ENCODE measurements at places on chromosomes 12 and 14.
A peak's percentile ranks its signal among the peaks of the same experiment; 100 is the strongest.

- DNase-seq: peak; percentile 57
These were observed 227.7 kb downstream of the NOVA1 start for GRCh38 chr14:26370115-26370514.

DNA sequence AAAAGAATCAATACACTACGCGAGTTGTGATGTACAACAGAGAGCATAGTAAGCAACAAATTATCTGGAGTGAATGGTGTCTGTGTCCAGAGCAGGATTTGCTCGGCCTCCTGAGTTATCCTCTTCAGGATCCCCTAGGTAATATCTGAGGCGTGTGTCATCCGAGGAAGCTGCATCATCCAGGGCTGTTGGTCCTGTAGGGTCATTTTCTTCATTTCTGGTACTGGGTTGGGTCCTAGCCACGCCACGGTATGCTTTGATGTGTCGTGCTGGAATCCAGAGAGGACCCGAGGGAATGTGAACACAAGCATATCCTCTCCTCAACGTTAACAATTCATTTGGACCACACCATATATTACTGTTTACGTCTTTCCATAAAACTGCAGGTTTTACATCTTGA is 19.0 kb upstream of the CLEC4E start:
- DNase-seq: no peak

GRCh38 chr12:57826966-57827365 is 8.4 kb upstream of the AVIL start:
- DNase-seq: no peak

DNA sequence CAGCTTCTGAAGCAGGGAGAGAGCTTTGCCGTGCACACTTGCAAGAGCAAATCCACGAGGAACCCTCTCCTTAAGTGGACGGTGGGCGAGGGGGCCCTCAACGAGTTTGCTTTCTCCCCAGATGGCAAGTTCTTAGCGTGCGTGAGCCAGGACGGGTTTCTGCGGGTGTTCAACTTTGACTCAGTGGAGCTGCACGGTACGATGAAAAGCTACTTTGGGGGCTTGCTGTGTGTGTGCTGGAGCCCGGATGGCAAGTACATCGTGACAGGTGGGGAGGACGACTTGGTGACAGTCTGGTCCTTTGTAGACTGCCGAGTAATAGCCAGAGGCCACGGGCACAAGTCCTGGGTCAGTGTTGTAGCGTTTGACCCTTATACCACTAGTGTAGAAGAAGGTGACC is 69.0 kb downstream of the WDR20 start:
- no peak for DNase-seq

DNA sequence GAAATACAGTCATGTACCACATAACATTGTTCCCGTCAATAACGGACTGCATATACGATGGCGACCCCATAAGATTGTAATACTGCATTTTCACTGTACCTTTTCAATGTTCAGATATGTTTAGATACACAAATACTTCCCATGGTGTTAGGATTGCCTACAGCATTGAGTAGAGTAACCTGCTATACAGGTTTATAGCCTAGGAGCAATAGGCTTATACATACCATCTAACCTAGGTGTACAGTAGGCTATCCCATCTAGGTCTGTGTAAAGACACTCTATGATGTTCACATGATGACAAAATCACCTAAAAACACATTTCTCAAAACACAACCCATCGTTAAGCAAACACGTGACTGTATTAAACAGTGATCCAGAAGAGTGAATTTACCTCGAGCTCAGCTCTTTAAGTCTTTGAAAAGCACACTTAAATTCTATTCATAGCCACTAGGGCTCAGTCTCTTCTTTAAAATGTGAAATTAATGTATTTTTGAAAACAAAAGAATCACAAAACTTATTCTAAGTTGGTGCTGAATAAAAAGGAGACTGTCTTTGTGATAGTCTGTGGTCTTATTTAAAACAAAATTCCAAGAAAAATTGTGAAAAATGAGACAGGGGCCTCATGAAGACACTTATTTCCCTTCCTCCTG is 239.1 kb upstream of the ARID2 start:
- DNase-seq: no peak

DNA sequence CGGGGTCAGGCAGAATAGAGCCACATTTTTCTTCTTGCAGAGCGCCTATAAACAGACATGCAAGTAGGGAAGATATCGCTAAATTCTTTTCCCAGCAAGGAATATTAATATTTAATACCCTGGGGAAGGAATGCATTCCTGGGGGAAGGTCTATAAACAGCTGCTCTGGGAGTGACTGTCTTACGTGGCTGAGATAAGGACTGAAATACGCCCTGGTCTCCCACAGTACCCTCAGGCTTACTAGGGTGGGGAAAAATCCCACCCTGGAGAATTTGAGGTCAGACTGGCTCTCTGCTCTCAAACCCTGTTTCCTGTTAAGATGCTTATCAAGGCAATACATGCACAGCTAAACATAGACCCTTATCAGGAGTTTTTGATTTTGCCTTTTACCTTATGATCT is 262.3 kb downstream of the CEP128 start:
- DNase-seq: no peak

GRCh38 chr12:26822026-26822425 is 11.0 kb downstream of the ITPR2 start:
- no peak for DNase-seq

DNA sequence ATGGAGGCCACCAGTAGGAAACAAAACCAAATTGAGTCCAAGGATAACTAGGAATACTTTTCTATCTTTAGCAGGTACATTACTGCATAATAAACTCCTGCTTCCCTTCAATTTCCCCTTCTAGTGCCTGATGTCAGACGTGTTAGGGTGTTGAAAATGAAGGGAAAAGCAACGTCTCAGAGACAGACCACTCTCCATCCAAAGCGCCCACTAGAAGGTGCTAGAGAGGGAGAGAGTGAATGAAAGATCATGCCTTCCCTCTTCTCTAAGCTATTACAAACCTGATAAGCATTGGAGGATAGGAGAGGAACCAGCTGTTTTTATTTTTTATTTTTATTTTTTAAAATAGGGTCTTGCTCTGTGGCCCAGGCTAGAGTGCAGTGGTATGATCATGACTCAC is 64.1 kb downstream of the ZNF641 start:
- no peak for DNase-seq

DNA sequence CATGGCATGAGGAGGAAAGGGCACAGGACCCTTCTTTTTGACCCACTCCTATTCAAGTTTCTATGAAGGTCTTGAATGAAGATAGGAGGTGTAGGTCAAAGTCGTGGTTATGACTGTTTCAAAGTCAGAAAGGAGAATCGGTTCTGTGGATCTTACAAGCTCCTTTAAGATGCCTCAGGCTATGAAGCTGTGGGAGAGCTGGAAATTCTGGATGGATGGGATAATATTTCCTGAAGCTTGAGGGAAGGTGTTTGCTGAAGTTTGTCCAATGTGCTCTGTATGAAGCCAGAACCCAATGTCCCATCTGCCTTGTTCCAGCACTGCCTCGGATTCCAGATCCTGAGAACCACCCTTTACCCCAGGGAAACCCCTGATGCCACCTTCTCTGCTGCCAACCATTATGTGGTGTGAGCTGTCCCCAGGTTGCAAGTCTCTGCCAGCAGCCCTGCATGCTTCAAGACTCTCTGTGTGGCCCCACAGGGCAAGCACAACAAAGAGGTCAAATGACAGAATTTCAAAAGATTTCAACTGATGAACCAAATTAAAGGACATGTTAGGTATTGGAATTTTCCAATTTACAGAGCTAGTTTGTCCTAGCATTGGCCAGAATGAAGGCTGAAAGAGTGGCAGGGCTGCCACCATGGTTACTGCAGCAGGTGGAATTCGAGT is 472.0 kb downstream of the RGS6 start:
- DNase-seq: no peak

GRCh38 chr14:76880449-76880848 is 54.2 kb downstream of the LRRC74A start:
- DNase-seq: no peak

DNA sequence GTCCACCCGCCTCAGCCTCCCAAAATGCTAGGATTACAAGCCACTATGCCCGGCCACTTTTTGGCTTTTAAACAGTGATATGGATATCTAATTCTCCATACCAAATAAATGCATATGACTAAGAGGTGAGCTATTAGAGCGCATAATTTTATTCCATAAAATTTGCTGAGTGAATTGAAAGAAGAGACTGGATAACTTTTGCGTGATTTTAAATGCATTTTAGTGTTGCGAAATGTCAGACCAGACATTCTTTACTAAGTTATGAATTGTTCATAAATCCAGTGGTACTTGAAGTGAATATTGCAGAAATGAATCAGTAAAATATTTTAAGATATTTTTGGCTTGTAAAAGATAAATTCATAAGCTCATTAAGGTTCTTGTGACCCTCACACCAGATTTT is 50.9 kb upstream of the DIP2B start:
- no peak for DNase-seq

- no peak for DNase-seq
These were observed 4.5 kb downstream of the KCNH3 start for GRCh38 chr12:49543221-49543913.

- no peak for DNase-seq
These were observed 276.3 kb upstream of the FAR2 start for GRCh38 chr12:28872654-28873268.

DNA sequence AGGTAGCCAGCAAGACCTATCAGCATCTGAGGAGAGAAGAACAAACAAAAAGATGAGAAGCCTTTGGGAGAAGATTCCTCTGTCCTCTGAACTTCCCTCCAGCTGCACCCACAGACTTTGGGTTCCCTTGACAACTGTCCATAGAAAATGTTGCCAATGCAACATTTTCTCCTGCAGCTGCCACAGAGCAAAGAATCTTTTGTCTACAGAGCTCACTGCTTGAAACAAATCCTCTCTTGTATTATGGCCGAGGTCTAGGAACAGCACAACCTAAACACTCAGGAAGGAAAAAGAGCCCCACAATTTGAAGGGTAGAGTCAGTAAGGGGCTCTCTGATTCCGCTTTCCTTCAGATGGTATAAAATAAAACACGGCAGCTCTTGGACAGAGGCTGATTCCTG is 14.3 kb downstream of the POMT2 start:
- no peak for DNase-seq

DNA sequence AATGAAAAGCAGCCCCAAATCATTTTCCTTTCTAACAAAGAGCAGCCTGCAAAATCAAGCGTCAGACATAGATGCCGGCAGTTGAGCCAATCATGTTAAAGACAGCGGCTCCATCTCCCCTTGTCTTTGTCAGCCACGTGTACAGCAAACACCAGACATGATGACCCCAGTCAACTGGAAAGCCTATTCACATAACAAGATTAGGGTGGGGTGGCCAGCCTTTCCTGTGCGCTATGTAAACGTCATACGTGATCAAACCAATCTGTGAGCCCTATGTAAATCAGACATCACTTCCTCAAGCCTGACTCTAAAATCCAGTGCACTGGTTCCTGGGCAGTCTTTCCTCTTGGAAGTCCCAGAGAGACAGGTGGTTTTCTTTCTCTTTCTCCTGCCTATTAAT is 9.9 kb upstream of the FICD start:
- no peak for DNase-seq

- DNase-seq: peak; percentile 20
These were observed 345.0 kb upstream of the SFSWAP start for GRCh38 chr12:131365821-131366260.

DNA sequence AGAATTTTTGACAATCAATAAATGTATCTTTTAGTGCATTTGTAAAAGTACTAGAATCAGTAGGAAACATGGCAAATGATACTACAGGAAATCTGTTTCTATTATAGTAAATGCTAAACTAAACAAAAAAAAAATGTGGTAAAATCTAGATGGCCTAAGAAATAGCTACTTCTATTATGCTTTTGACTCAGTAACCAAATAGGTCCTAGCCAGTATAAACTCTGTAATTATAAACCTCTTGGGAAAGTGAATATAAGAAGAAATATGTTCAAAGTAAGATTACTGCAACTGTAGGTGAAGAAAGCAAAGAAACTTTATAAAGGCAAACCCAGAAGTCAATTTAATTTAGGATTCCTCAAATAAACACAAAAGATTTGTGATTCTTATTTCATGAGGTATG is 581.2 kb downstream of the LRFN5 start:
- DNase-seq: no peak

Measured in left renal pelvis (tissue), 4 donors.